T-cell (primary cell): ENCODE measurements at places on chromosomes 7 and 10.

DNA sequence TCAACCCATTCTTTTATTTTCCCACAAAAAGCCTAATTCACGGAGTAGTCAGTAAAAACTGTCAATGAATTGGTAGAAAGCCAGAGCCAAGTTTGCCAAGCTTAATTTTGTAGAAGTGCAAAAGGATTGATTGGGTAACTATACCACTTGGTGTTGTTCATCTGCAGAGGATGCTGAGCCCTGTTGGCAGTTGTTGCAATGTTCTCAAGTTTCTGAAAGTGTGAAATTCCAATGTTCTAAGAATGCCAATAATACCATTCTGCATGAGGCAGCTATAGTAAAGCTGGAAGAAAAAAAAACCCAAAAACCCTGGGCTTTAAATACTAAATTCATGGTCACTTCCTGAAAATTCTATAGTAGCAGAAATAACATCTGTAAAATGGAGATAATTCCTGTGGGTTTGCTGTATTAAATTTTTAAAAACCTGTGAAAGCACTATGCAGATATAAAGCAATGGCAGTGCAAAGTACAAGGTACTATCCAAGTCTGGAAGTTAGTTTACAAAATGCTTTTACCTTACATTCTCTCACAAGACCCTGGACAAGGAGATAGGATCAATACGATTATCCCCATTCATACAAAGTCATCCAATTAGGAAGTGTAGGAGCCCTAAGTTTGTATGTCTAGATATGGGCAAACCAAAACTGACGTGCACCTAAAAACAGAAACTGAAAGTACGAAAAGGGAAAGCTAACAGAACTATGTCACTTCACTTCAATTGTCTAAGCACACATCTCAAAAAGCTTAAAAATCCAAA is 6.0 kb upstream of the PON1 start:
- DNase-seq = no peak

DNA sequence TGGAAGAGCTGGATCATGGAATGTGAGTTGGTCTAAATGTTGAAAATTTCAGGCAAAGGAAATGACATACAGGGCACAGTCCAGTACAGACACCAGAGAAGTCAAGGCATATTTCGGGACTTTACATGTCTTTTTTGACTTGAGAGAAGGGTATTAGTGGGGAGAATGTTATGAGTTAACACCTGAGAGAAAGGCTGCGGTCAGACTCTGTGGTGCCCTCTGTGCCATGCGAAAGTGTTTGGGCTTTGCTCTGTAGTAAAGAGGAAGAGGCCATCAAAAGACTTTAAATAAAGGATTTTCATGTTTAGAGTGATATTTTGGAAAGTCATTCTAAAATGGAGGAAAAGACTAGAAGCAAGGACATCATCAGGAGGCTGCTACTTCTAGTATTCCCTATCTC is 607.4 kb downstream of the CCSER2 start:
- no peak for DNase-seq

DNA sequence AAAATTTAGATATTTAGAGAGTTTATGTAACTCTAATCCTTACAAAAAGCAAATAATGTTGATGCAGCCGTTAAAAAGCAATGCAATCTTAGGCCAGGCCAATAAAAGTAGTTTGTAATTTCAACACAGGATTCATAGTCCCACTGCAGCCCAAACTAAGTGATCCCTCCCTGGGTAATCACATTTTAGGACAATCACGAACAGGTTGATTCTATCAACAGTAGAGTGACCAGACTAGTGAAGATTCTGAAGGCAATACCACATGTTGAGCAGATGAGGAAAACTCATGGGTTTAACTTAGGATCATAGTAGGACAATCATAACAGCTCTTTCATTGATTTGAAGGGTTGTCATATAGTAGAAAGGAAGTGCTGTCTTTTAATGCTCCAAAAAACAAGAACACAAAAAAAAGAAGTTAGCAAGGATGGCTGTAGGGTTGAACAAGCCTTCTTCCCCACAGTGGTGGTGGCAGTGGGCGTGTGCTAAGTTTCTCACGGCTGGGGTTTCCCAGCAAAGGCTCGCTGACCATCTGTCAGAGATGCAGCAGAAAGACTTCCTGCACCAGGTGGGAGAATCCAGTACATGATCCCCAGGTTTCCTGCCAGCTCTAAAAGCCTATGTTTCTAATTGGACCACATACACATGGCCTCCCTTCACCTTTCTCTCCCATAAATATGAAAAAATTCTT is 212.2 kb downstream of the CHRM2 start:
- no peak for DNase-seq

DNA sequence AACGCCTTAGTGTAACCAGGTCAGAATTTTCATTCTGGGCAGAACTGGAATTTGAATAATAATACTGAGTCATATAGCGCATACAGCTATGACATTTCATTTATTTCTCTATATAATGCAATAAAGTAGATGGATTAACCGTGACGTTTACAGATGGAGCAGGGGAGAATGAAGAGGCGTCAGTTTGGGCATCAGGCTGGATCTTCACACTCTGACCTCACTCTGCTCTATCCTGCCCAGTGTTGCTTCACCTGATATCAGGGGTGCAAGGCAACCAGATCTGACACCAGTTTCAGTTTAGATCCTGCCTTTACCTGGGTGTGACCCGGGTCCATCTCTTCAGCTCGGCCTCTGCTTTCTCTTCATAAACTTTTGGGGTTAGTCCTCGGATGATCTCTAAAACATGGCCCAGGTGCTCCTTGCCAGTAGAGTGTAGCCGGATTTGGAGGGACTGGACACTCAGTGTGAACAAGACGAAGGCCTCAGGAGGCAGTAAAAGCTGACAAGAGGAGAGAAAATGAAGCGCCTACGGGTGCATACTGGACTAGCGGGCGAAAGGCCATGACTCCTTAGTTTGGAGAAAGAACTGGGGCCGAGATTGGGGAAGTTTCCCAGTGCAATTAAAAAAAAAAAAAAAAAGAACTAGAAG is 1.4 kb upstream of the ZYX start:
- no peak for DNase-seq

- DNase-seq = peak; percentile 75
These were observed 48.8 kb upstream of the CARD11 start for GRCh38 chr7:3092468-3092867.
